ENCODE measurements at places on chromosomes 6 and 20.
A peak's percentile ranks its signal among the peaks of the same experiment; 100 is the strongest.

DNA sequence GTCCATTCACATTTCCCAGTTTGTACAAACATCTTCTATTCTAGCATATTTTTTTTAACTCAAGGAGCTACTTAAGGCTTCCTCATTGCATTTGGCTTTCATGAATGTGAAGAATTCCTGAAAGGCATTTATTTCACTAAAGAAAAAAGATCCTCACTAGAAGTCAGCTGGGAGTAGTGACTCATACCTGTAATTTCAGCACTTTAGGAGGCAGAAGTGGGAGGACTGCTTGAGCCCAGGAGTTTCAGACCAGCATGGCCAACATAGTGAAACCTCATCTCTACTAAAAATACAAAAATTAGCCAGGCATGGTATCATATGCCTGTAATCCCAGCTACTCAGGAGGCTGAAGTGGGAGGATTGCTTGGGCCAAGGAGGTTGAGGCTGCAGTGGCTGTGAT lies 30.9 kb upstream of the XRN2 start:
- no peak for DNase-seq

DNA sequence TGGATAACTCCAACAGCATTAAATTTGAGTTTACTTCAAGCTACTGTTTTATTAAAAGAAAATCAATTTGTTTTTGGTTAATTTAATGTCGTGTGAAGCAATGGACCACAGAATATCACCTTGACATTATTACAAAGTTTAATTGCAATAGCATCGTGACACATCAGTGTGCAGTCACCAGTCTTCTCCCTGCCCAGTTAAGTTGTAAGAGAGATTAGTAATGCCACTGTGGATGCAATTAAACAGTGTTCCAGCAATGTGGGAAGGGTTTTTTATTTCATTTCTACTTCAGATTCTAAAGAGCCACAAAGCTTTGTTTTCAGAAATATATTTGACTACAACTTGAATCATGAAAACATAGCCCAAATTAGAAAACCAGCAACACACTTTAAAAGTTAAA lies 128.7 kb downstream of the SYNE1 start:
- DNase-seq: no peak

DNA sequence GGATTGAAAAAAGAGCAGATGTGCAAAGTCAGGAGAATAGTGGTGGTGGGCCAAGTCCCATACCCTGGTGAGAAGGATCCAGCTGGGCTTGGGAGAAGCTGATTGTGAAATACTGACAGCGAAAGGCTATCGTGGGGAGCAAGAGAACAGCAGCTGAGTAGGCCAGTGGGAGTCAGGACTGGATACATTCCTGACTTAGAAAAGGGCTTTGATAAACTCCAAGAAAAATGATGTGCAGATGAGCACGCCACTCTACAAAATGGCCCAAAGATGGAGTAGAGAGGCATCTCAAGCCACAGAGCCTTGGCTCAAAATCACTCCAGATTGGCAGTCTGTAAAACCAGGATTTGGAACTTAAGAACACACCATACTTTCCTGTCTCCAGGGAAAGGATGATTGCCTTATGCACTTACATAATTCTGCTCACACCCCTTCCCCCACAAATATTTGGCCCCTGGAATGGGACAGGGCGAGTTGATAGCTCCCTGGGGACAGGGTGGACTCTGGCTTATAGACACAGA lies 578.7 kb downstream of the MAFB start:
- DNase-seq: no peak

DNA sequence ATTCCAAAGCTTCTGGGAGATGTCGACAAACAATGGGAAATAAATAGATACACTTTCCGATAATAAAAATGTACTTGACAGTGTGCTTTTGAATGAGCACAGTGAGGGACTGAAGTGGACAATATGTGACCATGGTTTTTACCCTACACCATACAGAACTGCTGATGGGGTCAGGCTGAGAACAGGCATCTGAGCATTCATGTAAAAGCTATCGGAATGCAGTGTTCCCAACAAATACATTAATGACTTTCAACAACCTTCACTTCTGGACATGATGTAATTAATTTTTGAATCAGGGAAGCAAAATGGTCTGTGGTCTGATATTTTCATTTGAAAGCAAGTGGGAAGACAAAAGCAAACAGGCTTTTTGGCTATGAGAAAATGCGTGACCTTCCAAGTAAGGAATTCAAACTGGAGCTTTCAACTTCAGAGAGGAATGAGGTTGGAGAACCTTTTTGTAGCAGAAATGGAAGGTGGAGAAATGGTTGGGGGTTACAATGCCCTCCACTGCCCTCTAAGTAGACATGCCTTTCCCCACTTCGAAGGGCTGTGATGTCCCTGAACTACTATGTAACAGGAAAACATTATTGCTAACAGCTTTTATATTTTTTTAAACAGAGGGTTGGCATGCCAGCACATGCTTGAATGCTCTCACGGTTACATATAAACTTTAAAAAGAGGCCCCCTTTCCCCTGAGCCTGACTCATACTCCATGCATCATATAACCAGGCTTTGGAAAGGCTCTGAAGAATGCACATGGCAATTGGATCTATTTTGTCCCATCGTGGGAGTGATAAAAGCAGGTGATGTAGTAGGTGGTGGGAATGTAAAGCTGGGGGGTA lies 203.5 kb upstream of the CITED2 start:
- no peak for DNase-seq

- DNase-seq: no peak
These were observed 8.3 kb downstream of the OARD1 start for GRCh38 chr6:41063884-41064285.

DNA sequence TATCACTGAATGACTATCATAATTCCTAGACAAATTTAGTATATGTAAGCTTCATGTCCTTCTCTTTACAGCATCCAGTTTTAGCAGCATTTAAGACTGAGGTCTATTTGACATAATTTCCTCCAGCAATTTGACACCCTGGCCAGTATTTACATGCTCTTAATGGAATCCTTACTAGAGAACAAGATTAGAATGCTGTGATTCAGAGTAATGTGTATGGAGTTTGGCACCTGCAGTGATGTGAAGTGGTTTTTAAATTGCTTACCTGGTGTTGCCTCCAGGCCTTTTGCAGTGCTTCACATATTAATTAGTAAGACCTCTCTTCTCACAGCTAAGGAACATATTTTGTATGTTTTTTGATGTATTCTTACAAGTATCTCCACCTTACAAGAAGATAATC lies 9.8 kb downstream of the NKX2-4 start:
- DNase-seq: no peak

DNA sequence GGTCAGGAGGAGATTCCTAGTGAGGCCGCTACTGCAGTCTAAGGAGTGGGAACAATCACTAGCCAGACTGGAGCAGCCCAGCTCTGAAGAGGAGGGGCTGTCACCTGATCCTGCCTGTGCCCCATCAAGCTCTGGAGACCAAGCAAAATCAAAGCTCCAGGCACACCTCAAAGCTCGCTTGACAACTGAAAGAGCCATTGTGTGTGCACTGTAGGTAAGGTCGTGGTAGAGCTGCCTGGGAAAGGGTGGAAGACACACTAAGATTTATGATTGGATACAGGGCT lies 58.2 kb downstream of the CSE1L start:
- DNase-seq: no peak

GRCh38 chr20:36754656-36755222 lies 8.8 kb upstream of the NDRG3 start:
- peak; percentile 56 for DNase-seq

GRCh38 chr20:472137-472846 lies 10.0 kb upstream of the TBC1D20 start:
- DNase-seq: no peak

GRCh38 chr6:143901885-143902750 lies 37.8 kb downstream of the ZC2HC1B start:
- DNase-seq: peak; percentile 61

GRCh38 chr6:15096894-15097837 lies 148.7 kb upstream of the JARID2 start:
- DNase-seq: no peak

DNA sequence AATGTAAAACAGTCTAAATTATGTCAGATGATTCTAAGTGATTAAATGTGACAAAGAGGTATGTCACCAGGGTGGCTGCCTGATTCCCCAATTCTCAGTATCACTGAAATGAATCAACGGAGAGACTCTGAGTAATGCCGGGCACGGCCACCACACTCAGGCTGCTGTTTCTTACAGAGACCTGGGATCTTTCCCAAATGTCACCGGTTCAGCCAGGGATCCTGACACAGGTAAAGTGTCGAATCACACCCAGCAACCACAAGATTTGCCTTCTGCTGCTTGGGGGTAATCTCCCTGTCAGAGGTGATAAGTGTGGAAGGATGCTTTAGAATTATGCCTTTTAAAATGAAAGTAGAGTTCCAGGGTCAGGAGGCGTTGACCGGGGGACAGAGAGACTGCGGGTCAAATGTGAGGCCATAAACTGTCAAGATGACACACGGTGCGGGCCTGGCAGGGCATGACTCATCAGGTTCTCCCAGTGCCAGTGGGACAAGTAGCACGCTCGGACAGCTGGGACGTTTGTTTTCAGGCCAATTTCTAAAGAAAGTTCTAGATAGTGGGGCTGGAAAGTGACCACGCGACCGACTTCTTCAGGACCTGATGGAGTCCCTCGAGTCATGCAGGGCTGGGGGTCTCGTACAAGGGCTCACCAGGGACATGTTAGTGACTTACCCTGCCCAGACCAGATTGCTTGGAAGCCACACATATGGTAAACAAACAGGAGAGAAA lies 48.9 kb downstream of the PRDM1 start:
- DNase-seq: no peak

DNA sequence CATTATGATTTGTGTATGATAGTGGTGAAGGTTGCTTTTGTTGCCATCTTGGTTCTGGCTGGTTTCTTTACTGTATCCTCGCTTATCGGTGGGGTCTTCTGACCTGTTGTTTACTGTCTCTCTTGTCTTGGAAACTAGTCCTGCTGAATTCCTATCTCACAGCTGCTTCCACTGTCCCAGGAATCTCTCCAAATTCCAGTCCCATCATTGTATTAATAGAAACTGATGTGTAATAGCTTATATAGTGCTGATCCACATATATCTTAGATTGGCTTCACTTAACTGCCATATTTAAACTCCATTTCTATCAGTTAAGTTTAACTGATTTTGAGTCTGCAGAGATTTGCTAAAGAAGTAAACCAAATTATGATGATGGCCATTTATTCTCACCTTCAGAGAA lies 5.9 kb downstream of the GTF2H5 start:
- no peak for DNase-seq

GRCh38 chr6:168052291-168052891 lies 26.6 kb downstream of the FRMD1 start:
- DNase-seq: no peak

- DNase-seq: no peak
These were observed 47.1 kb downstream of the PSMG4 start for GRCh38 chr6:3305831-3306230.

DNA sequence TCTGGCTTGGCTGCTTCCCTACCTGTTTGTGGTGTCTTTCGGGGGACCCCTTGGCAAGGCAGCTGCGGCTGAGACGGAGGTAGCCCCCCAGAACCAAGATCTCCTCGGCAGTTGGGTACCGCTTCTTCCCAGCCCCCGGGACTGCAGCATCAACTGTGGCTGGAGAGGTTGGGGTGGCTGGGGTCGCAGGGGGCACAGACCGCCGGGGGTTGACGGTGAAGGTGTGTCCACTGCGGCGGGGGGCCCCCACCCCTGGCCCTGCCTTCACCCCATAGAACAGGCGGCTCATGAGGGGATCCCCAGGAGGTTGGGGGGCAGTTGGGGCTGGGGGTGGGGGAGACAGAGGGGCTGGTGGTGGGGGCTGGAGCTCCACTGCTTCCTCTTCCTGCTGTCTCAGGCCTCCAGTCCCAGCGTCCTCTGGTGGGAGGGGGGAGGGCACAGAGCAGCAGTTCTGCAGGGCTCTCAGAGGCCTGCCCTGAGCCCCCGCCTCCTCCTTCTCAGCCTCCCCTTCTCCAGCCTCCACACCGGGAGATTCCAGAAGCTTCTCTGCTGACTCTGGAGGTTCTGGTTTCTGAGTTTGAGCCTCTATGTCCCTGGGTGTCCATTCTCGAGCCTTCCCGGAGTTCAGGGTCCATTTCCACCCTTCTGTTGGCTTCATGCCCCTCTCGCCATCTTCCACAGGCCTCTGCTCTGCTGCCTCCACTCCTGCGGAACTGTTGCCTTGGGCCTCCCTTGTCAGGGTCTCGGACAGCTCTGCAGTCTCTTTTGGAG lies 1.9 kb downstream of the PPP1R18 start:
- peak; percentile 59 for DNase-seq

DNA sequence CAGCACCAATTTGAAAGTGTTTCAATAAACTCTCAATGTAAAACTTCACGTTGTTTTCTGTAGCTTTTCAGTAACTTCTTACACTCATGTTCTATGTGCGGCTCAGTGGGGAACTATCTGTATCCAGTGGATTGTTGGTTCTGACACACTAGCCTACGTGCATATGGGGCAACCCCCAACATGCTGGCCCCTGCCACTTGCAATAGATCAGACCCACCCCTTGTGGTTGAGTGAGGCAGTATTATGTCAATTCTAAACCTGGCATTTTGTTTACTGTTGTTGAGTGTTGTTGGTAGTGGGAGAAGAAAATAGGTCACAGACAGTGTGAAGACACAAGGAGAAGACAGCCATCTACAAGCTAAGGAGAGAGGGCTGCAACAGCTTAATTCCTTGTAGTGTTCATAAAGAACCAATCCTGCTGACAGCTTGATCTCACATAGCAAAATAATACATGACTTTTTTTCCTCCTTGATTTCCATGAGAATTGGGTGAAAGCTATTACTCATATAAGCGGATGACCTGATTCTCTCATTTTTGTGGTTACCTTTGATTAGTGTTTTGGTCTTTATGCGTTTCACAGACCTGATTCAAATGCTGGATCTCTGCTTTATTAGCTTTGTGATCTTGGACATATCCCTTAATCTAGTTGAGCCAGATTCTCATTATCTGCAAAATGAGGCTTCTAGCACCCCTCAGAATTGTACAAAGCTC lies 320.4 kb downstream of the LAMA2 start:
- no peak for DNase-seq

DNA sequence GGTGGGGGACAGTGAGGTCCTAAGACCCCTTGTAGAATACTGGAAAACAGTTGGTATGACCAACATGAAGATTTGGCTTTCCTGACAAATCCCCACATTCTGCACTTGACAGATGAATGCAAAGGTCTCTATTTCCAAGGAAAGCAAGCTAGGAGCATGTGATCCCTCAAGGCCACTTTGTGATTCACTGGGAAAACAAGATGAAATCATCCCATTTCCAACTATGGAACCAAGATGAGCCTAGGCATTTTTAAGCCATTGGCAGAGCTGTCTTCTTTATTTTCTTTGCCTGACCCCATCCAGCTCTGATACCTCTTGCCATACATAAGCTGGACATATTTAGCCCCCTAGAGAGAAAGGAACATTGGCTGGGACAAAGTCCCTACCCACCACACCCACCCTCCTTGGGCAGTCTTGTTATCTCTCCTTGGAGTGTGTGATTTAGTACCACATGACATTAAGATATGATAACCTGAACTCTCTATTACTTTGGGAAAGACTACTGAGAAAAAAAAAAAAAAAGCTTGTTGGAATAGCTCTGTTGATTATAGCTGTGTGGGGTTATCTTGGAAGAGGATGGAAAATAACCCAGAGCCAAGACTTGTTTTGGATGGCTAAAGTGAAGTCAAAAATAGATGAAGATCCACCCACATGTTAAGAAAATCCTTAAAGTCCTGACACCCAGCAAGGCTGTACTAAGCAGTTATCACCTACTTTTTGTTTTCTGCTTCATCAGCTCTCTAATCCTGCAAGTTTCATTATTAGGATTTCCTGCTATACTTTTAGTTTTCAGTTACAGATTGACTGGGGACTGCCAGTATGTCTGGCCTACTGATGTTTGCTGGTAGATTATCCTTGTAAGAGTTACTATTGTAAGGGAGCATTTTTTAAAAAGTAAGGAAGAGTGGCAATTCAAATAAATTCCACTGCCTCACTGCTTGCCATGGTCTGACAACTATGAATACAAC lies 90.1 kb upstream of the PREP start:
- peak; percentile 41 for DNase-seq

- no peak for DNase-seq
These were observed 62.3 kb upstream of the TRAF3IP2 start for GRCh38 chr6:111667931-111668330.
